Occipital lobe (tissue), 3 donors: ENCODE measurements at places on chromosomes 6 and 20.

- no peak for DNase-seq
Measured at GRCh38 chr6:44349904-44350649, 7.6 kb downstream of the SPATS1 start.

GRCh38 chr6:63263444-63263843 is 52.2 kb downstream of the FKBP1C start:
- no peak for DNase-seq

- DNase-seq = no peak
Measured at GRCh38 chr20:62359043-62359490, 8.0 kb downstream of the LAMA5 start.

GRCh38 chr6:25295651-25296050 is 16.5 kb downstream of the CARMIL1 start:
- no peak for DNase-seq

DNA sequence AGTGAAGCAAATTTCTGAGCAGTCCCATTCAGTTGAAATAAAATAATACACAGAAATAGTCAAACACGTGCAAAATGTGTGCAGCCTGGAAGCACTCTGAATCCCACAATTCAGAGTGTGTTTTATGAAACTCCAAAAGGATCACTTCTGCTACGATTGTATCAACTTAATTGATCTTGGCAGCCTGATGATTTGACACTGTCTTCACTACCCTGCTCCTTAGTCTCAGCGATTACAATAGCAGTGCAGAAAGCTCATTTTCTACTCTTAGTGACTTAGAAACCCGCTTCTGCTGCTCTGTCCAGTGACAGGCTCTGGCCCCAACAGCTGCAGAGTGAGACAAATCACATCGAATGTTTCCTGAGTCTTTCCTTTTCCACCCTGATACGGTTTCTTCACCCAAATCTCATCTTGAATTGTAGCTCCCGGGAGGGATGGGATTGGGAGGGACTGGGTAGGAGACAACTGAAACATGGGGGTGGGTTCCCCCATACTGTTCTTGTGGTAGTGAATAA is 16.2 kb upstream of the EMILIN3 start:
- DNase-seq = no peak

GRCh38 chr6:159095616-159096015 is 50.8 kb upstream of the TAGAP start:
- DNase-seq = no peak

DNA sequence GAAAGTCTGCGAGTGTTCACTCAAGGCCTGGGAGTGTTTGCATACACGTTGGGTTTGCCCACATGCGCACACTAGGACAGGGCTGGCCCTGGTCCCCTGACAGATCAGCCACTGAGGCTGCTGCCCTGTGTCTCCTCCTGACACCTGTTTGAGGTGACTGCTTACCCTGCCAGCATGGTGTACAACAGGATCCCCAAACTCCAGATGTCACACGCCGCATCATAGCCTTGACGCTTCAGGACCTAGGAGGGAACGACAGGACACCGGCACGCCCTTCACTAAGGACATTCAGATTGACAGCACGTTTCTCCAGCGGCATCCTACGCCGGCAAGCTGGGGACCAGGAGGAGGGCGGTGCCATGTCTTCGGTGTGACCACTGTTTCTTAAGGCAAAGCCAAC is 37.0 kb upstream of the MPC1 start:
- no peak for DNase-seq

- no peak for DNase-seq
Measured at GRCh38 chr20:37468886-37469285, 52.2 kb upstream of the NNAT start.

DNA sequence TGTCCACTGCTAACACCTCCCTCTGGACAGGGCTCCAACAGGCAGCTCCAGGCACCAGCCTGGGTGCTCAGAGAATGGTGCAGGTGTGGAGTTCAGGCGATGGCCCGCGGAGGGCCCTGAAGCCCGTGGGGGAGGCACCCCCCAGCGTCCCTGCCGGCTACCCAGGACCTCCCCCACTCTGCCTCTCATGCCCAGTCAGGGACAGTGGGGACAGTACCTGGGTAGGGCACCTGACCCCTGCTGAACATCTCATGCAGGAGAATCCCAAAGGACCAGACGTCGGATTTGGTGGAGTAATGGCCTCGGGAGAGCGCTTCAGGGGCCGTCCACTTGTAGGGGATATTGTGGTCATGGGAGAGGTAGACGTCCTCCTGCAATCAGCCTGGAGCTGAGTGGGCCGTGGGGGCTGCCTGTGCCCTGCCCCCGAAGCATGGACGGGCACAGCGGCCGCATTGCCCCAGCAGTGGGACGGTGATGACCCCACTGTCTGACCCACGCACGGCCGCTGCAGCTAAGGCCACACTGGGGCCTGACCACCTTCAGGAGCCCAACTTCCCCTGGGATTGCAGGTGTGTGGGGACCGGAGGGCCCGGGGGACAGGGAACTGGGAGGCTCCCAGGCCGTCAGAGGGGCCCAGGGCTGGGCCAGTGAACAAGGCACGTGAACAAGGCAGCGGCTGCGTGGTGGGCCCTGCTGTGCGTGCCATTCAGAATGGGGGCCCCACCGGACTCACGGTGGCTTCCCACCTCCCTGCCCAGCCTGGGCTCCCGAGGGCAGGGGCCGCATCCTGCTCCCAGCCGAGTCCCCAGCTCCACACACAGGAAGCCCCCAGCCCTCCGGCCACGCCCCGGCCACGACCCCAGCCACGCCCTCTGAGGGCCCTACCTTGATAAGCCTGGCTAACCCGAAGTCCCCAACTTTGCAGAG is 7.1 kb downstream of the PTK6 start:
- DNase-seq = no peak

DNA sequence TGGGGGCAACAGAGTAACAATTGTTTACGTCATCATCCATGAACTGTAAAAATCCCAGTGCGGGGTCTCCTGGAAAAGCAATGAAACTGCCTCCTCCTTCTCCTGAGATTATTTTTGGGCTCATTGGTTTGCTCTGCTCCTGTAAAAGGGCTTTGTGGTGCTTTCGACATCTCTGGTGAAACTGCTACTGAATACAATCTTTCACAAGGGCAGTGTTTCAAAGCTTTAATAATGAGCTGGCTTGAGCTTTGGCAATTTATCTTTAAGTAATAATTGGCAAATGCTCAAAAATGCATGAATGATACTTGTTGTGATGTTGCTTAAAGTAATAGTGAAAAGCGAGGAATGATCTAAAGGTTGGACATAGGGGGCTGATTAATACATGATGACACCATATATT is 43.5 kb upstream of the ENPP1 start:
- no peak for DNase-seq

DNA sequence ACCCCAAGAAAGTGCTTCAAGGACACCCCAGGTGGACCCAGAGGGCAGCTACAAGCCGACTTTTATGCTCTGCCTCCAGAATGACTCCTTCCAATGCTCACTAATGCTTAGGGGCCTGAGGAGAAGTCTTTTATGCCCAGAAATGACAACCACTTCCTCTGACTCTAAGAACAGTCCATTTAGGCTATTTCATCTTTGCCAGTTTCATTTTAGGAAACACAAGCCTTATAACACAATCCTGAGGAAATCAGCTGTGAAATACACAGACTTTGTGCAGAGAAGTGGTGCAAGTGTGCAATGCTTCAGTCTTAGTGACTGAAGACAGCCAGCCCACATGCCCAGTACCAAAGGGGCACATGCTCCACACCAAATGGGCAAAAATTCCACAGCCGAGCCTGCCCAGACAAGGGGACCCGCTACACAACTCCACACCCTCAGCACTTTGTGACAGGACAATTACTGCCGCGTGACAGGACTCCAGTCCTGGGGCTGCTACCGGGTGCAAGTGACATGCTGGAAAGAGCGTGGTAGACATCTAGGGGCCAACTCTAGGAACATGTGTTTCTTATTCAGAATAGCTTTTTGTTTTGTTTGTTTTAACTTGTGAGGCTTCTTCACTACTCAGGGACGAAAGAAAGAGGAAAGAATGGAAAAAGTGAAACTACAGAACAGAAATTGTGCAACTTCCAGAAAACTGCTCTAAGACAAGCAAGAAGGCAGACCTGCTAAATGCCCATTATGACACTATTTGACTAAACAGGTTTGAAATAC is 28.2 kb upstream of the PLAGL1 start:
- no peak for DNase-seq

- DNase-seq = peak; percentile 58
Measured at GRCh38 chr6:148293181-148293995, 49.2 kb upstream of the SASH1 start.

DNA sequence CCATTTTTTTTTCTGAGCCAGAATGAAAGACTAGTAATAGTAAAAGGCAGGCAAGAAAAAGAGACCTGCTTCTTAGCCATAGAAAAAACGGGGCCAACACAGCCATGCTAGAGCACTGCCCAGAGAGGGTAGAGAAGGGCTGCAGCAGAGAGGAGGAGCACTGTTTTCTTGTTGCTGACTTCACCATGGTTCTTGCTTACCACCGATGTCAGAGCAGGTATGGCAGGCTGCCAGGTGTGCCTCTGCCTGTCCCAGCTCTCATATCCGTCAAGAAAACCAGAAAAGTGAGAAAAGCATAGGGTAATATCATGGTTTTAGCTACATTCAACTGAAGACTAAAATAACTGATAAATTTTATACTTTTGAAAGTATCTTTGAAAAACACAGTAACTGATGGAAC is 60.7 kb downstream of the DTNBP1 start:
- DNase-seq = no peak

DNA sequence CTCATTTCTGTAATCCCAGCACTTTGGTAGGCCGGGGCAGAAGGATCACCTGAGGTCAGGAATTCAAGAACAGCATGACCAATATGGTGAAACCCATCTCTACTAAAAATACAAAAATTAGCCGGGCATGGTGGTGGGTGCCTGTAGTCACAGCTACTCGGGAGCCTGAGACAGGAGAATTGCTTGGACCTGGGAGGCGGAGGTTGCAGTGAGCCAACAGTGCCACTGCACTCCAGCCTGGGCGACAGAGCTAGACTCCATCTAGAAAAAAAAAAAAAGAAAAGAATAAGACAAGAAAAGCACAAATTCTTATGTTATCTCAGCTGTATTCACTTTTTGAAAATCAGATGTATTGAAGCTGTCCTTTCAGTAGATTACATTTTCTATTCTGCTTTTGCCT is 289.4 kb downstream of the GRIK2 start:
- no peak for DNase-seq

DNA sequence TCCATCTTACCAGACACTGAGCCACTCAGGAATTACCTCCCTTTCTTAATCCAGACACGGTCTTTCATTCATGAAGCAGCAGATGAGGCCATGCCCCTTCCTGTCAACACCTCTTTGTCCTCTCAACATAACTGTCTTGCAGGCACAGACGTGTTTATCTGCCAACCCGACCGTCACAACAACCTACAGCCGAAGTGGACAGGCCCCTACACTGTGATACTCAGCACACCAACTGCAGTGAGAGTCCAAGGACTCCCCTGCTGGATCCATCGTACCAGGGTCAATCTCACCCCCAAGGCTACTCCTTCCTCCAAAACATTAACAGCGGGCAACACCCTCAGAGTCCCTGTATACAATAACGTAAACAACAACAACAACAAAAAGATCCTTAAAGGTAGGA is 30.6 kb upstream of the ULBP3 start:
- no peak for DNase-seq

DNA sequence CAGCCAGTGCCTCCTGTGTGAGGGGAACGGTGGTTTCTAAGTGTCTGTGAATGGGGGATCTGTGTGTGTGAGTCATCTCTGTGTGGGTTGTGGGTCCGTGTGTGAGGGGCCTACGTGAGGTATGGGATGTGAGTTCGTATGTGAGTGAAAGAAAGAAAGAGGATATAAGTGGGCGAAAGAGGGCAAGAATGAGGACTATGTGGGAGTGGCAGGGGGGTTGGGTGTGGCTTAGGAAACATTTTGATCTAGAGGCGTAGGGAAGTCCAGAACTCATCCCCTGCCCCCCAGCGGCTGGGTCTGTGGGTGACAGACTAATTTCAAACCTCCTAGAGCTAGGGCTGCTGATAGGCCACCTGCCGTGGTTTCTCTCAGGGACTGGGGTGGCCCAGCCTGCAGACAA is 35.5 kb downstream of the DHX35 start:
- no peak for DNase-seq

DNA sequence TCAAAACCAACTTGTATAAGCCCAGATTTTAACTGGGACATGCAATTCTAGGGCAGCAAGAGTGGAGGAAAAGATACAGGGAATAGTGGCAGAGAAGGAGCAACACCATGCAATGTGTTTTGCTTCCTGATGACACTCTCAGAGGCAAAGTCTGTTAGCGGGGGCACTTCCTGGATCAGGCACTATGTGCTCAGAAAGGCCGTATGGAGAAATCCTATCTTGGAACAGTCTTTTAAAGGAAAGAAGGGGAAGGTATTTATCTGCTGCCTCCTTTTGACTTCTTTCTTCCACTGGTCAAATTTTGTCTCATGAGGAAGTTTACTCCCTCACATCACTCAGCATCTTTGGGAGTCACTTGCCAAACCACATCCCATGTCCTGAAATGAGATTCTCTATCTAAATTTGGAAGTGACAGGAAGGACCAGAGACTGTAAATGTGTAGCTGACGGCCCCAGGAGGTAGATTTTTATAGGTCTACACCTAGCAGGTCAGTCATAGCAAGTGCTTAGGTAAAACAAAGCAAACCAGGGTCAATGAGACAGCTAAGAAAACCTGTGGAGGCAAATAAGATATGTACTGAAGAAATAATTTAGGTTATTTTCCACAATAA is 91.7 kb upstream of the ELOVL5 start:
- no peak for DNase-seq
